ENCODE measurements at places on chromosomes 2 and 18.

DNA sequence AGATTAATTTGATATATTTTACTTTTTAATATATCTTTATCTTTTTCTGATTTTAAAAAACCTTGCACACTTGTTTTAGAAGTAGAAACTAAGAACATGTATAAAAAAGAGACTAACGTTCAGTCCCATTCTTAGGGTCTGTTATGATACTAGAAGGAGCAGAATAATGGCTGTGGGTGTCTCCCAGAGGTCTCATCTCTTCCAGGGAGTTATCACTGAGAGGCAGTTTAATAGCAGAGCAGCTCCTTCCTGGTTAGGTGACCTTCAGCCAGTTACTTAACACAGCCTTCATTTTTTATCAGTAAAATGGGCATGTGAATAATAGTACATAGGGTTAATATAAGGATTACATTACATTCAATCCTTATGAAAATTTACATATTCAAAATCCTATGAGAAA lies 40.6 kb downstream of the FBXO48 start:
- DNase-seq: no peak

DNA sequence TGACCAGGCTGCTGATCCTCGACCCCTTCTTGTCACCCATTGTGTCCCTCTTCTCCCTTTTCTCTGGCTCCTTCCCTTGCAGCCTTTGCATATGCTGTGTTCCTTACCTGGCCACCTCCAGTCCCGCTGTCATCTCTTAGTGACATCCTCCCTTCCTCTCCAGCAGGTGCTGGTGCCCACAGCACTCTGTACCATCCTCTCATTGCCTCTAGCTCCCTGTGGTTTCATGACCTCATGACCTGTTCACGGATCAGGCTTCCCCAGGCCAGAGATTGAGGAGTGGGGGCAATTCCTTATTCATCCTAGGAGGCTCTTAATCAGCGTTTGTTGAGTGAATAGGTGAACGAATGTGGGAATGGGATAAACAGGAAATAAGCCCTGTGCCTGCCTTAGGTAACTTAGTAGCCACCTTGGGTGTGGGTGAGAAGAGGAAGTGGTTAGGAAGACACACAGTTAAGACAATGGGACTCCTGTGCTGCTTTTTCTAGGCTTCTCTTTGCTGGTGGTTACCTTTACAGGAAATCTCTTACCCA lies 35.5 kb downstream of the ITGA6 start:
- DNase-seq: no peak

- peak; percentile 76 for DNase-seq
Observed at GRCh38 chr18:8705238-8705960, at the start of gene MTCL1. MTCL1 (plus strand) TSS chr18:8705556; CDS start chr18:8705661, 105 bp downstream.

DNA sequence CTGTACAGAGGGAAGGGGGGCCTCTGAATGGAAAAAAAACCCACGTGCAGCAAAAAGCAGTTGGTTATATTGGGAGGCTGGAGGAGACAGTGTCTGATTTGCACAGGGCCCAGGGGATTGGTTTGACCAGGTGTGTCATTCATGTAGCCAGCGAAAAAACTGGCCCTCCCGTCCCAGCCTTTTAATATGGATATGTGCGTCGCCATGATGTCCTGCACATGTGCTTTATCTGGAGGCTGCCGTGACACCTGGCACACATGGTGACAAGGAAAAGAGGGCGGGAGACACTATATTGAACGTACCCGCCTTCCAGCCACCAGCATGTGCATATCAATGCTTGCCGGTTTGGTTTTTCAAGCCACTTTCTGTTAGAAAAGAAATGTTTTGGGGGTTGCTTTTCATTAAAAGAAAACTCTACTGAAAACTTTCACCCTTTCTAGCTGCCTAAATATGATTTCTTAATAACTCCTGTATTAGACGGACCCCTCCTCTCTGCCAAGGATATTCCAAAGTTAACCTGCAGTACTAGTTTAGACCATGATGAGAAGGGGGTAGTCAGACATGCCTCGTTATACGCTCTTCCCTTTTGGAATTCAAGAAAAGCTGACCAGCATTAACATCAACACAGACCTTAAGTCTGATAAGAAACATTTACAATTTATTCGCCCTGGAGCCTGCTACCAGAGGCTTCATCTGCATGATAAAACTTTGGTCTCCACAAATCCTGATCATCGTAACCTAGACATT lies 16.2 kb downstream of the SLC25A52 start:
- no peak for DNase-seq

DNA sequence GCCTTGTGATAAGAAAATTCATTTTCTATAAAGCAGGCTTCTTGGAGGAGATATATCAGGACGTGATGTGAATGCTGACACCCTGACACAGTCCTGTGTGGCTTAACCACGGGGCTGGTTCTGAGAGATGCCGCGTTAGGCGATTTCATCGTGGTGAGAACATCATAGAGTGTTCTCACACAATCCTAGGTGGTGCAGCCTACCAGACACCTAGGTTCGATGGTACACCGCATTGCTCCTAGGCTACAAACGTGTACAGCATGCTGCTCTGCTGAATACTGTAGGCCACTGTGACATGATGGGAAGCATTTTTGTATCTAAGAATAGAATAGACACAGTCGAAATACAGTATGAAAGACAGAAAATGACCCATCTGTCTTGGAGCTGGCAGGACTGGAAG lies 82.5 kb downstream of the TNFRSF11A start:
- DNase-seq: no peak

DNA sequence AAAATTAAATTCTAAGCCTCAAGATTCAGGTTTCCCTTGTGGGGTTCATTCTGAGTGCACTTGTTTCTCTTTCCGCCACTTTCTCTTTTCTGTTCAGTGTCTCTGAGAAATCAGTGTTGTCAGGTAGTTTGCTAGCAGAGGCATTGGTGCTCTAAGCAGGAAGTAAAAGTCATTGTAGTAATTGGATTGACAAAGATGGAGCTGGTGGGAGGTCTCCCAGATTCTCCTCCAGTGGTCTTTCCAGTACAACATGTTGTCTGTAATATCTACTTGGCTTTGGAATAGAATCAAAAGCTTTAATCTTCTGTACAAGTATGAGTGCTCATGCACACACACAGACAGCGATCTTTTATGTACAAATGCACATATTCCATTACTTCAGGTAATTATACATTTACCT lies 135.6 kb downstream of the KLHL14 start:
- no peak for DNase-seq

DNA sequence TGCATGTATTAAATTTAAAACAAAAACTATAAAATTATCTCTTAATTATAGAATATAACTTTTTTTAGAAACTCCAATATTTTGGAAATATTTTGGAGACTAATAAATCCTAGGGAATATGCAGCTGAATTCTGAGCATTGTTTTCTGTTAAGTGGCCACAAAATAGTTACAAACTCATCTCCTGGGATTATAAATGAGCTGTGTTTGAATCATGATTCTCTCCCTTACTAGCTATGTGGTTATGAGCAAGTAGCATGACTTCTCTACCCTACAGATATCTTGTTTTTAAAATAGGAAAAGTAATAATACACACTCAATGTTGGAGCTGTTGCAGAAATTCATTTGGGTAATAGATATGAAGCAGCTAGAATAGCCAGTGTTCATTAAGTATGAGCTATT lies 137.9 kb upstream of the ITGA4 start:
- no peak for DNase-seq

DNA sequence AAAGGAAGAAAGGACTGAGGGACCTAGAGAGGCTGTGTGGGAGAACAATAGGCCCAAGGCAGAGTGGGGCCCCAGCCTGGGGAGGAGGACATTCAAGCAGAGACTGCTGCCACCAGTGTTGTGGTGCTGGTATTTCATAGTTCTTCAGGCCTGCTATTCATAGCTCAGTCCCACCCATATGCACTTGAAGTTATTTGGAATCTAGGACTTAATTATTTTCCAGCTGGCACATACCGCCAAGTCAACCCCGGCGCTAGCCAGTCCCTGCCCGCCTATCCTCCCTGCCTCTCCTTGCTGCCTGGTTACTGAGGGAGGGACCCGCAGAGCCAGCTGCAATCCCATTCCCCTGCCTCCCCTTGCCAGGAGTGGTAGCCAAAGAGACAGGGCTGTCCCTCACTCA lies 141.2 kb downstream of the CABLES1 start:
- no peak for DNase-seq

DNA sequence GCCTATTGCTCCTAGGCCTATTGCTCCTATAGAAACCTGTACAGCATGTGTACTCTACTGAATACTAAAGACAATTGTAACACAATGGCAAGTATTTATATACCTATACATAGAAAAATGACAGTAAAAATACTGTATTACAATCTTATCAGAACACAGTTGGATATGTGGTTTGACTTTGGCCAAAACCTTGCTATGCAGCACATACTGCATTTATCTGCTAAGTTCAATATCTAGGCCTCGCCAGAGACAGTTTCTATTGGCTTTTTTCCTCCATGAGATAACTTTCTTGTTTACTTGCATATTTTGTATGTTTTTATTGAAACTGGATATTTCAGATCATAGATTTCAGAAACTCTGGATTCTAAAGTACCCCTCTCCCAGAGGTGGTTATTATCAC lies 19.3 kb upstream of the TMEM87B start:
- DNase-seq: no peak

DNA sequence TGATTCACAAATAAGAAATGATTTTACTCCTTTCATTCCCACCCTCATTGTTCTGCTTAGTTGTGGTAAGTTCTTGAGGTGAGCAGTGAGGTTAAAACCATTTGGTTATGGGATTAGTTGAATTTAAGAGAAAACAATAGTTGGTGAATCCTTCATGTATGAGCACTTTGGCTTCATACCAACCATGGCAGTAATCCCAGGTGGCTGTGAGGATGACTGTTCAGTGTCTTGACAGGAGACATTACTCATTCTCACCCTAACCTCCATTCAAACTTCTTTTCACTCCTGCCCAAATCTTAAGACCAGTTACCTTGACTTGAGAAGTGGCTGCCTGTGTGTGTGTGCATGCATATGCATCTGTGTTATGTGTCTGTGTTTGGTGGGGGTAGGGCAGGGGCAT lies 143.1 kb downstream of the SETBP1 start:
- DNase-seq: no peak

- DNase-seq: no peak
Observed at GRCh38 chr2:218569661-218570500, 1.2 kb downstream of the CNOT9 start.

DNA sequence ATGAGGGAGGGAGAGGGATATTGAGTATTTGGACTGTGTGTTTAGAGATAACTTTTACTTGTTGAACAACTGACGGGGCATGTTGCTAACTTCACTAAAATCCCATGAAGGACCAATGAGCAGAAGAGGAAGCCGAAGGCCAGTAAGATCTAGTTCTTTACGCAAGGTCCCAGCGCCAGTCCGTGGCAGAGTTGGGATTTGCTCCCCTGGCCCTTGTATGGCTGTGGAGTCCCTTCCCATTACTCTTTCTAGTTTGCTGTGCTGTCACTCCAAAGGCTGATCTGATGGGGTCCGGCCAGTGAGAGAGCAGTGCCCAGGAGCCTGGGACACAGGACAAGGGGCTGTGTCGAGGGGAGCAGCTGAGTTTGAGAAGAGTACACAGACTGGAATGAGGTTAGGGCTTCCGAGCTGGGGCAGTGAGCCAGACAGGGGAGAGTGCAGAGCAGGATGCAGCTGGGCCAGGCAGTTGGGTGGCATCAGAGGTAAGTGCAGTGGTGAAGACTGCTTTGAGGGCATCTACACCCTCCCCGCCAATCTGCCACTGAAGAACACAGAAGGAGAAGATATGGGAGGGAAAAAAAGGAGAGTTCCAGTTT lies 692.9 kb upstream of the HS6ST1 start:
- DNase-seq: no peak

- DNase-seq: no peak
Observed at GRCh38 chr2:233853883-233854240, 473 bp downstream of the HJURP start.

GRCh38 chr2:172109988-172110811 lies 7.5 kb upstream of the DLX2 start:
- no peak for DNase-seq

DNA sequence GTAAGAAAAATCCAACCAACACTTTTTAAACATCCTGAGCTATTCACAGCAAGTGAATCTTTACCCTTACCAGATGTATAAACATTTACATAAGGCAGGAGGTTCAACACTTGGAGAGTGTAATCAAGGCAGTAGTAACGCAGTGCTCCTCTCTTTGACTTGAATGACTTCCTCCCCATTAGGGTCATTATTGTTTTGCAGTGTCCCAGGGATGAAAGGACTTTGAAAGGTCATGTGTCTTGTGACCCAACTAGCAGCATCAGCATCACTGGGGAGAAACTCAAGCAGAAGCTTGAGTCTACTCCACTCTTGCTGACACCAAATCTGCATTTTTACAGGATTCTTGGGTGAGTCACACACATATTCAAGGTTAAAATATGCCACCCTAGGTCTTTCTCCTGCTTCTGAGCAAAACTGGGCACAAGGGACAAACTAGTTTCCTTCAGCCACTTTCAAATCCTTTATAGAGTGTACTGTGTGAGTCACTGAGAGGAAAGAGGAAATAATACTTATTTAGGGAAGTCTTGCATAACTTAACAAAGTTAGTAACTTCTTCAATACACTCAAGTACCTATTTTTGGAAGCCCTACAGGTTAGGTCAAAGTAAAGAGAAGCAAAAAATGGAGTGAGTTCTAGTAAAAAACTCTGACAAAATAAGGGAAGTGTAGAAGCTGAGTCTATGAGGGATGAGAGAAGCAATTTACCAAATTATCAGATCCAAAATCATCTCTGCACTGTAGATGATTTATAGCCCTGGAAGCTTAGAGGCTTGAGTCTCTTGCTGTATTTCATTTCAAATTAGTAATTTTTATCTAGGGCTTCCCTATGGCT lies 51.0 kb upstream of the EML4 start:
- DNase-seq: no peak

DNA sequence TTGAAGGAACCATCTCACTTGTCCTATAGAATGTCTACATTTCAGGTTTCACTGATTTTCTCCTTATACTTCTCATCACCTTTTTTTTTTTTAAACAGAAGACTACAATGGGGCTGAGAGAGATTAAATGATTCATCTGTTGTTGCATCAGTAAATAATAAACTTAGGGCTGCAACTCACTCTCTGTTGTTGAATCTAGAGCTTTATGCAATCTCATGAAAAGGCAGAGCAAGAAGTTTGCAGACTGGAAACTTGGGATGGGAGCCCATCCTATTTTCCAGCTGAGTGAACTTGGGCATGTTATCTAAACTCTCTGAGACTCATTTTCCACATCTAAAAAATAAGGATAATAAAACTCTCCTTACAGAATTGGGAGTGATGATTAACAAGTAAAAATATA lies 58.4 kb downstream of the PDE1A start:
- DNase-seq: no peak

- no peak for DNase-seq
Observed at GRCh38 chr2:240780023-240780700, 39.9 kb downstream of the KIF1A start.

GRCh38 chr2:66573821-66574233 lies 138.9 kb downstream of the MEIS1 start:
- no peak for DNase-seq

DNA sequence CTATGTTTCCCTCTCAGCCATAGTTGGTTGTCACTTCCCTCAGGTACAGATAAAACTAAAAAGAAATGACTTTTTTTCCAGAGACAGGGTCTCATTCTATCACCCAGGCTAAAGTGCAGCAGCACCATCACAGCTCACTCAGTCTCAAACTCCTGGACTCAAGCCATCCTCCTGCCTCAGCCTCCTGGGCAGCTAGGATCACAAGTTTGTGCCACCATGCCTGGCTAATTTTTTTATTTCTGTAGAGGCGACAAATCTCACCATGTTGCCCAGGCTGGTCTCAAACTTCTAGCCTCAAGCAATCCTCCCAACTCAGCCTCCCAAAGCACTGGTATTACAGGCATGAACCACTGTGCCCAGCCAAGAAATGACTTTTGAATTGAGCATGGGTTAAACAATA lies 8.2 kb downstream of the ROCK2 start:
- no peak for DNase-seq

Measured in cerebellum (tissue), 4 donors.